ENCODE measurements at places on chromosomes 3 and 15.
A peak's percentile ranks its signal among the peaks of the same experiment; 100 is the strongest.

GRCh38 chr15:45254405-45254804 lies 2.4 kb downstream of the SLC28A2 start:
- no peak for DNase-seq

DNA sequence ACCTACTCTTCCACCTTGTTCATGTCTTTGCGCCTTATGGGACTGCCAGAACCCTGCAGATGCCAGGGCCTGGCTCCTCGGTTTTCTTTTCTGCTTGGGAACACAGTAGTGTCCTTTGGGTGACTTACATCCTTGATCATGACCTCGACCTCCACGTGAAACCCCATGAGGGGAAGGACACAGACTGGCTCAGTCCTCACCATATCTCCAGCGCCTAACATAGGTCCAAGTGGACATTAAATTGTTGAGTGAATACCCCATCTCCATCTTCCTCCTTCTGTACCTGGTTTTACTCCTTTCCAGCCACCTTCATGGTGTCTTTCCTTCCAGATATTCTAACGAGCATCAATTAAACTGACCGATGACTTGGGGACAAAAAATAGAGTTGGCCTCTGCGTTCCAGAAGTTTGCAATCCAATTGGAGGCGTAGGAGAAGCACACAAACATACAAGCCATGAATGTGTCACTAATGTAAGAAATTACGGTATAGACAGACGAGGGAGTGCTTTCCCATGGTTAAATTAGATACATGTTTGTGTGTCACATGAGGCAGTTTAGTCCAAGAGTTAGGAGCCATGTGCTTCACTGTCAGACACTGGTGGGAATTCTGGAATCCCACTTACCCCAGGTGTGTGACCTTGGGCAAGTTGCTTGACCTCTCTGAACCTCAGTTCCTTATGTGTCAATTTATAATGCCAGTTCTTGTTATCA lies 907 bp upstream of the HERC1 start:
- no peak for DNase-seq

DNA sequence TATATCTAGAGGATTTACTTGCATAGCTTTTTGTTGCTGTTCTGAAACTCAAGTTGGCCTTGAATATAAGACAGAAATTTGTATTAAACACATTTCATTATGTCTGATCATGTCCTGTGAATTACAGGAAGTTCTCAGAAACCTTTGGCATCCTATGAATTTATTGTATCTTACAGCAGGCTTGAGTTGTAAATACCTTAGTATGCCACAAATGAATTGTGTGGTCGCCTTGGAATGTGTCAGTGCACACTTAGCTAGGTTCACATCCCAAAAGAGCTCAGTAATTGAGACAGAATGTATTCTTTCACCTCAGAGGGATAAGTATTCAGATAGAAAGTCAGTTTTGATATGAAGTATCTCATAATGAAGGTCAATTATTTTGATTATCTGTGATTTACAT lies 83.4 kb downstream of the NEK11 start:
- no peak for DNase-seq

DNA sequence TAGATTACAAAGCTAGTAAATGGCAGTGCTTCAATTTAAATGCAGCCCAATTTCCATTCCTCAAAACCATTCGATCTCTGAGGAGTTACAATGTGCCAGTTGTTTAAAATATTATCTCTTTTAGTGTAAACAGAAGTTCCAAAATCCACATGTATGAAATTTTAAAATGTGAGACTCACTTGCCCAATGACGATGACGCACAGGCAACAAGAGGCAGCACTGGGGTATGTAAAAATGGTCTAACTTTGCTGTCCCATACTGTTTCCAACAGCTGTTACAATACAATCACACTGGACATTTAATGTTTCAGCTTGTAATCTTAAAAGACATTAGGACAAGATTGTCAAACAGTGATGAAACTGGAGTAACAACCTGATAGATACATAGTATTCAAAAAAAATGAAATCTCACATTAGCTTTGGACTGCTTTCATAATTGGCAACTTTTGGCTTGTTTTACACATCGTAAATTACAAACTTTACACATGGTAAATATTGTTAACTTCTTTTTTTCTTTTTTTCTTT lies 12.2 kb downstream of the SLTM start:
- no peak for DNase-seq

- DNase-seq: no peak
These were observed 326.0 kb upstream of the SGO1 start for GRCh38 chr3:20511863-20512505.

- DNase-seq: no peak
These were observed 64.0 kb downstream of the USP13 start for GRCh38 chr3:179716811-179717210.

DNA sequence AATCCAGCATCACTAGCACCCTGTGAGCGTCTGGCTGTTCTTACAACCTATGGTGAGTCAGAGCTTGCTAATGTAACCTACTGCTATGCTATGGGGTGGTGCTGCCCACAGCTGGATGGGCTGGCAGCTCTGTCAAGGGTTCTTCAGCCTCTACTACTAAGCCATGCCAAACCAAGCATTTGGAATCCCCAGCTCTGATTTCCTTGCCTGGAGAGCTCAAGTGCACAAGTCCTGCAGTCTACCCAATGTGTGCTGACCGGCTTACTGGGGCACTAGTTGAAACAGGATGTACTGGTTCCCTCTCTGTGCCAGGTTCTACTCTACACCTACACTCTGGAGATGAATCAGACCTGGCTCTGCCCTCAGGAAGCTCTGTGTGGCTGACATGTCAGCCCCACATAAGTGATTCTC lies 4.2 kb downstream of the TEX264 start:
- peak; percentile 71 for DNase-seq

GRCh38 chr3:150760431-150761200 lies 2.4 kb downstream of the SIAH2 start:
- DNase-seq: no peak

- DNase-seq: no peak
These were observed 221.9 kb upstream of the LRIG1 start for GRCh38 chr3:66722675-66723074.

DNA sequence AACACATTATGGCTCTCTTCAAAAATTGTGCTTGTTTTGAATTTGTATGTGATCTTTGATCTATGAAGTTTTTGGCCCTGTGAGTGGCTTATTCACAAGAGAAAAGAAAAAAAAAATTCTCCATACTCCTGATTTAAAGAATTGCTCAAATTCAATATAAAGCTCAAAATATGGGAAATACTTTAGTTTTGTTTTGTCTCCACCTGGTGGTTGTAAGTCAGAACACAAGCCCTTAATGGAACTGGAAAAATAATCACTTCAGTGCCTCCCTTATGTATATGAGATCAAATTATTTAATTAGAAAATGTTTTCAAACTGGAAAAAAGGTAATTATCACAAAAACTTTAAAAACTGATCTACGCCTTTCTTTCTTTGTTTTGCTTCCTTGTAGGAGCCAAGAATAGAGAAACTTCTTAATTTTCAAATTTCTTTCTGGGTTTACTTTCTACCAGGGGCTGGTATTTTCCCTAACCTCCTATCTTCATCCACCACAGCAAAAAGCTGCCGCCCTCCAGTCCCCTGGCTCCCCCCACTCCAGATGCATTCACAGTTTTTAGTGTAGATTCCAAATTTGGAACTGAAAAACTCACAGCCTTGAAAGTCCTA lies 50.6 kb downstream of the SERP1 start:
- DNase-seq: no peak

- DNase-seq: no peak
These were observed 6.0 kb downstream of the GHRL start for GRCh38 chr3:10286596-10287295.

DNA sequence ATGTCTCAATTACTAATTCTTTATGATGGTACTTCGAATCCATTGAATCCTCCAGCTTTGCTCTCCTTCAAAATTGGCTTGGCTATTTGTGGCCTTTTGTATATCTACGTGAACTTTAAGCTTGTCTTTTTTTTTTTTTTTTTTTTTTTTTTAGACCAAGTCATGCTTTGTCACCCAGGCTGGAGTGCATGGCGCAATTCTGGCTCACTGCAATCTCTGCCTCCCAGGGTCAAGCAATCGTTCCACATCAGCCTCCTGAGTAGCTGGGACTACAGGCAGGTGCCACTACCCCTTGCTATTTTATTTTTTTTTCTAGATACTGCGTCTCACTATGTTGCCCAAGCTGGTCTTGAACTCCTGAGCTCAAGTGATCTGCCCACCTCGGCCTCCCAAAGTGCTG lies 7.7 kb upstream of the DIPK2A start:
- DNase-seq: no peak

GRCh38 chr3:36514171-36514570 lies 133.9 kb downstream of the STAC start:
- DNase-seq: no peak

- DNase-seq: no peak
These were observed 59.6 kb upstream of the PPARG start for GRCh38 chr3:12229146-12229851.

DNA sequence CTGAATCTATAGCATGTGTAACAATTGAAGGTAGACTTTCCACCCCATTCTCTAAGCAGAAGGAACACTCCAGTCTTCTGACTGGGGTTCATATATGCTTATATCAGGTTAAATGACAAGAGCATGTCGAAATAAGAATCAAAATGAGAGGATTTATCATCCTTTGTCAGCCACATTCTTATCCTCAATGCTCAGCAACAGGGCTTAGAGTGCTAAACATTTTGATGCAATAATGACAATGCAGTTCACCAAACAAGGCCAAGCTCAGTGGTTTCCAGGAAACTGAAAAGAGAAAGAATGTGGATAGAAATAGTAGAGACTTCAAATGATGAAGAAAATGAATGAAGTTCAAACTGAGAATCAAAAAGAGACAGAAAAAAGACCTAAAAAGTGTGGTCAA lies 78.0 kb downstream of the FSIP1 start:
- DNase-seq: no peak

DNA sequence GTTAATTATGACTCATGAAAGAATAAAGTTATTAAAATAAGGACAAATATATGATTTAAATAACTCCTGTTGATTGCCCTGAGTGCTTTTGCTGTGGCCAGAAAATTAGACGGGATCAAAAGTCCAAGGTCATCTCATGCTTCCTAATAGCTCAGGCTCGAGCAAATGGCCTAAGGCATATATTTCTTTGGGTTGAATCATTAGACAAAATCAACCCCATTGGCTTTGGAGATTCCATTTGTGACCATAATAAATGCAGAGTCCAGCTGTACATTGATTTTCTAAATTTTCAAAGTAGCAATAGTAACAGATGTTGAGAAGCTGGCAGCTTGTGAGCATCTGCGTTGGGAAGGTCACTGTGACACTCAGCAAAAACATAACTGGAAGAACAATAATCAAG lies 464.5 kb upstream of the TGFBR2 start:
- no peak for DNase-seq

DNA sequence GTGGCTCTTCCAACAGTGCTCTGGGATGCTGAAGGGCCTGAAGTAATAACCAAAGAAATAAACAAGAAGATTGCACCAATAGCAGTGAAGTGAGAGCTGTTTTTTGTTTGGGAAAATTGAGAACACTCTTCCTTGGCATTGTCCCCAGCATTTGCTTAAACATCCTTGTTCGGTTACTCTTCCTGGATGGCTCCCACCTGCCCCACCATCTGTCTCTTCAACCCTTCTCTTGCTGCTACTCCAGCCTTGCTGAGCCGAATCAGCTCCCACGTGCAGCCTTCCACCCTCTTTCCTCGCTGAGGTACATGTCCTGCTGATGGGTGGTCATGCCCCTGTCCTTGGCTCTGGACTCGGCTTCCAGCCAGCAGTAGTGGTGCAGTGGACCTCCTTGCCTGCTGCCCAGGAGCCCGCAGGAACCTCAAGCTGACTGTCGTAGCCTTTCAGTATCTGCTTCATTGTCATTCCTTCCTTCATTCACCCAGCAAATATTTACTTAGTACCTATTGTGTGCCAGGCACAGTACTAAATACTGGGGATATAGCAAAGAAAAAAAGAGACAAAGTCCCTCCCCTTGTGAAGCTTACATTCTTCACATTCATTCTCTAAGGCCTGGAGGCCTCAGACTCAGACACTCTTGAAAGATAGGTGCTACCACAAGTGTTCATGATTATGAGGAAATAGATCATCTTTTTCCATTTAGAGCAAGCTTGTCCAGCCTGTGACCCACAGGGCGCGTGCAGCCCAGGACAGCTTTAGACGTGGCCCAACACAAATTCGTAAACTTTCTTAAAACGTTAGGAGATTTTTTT lies 17.1 kb upstream of the VILL start:
- no peak for DNase-seq

- DNase-seq: no peak
These were observed 27.8 kb downstream of the SHQ1 start for GRCh38 chr3:72820415-72820814.

DNA sequence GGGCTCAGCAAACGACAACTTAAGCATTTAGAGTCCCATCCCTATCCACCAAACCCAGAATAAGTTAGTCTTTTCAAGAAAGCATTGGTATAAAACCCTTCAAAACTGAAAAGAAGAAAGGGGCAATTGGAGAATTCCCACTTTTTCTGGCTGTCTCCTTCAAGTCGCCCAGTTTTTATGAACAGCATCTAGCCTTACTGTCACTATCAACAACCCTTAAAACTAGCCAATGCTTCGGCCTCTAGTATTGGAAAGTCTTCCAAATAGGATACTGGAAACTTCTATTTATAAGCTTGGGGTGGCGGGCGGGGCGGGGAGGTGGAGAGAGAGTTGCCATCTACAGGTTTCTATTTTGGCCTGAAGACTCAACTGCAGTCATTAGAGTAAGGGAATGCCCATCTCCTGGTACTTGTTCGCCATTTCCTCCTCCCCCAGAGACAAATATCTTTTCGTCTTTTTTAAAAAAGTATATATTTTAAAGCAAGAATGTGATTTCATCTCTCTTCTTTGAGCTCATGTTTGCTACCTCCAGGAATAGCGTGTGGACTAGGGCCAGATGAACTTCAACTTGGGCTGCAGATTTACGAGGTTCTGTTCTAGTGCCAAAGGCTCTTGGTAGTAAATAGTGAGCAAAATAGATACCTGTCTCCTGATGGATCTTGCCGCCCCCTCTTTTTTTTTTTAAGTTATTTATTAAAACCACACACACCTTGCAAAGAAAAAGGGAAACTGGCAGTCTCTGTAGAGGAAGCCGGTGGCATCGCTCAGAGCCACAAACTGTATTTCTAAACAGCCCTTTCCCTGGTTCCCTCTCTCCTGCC lies 2.7 kb downstream of the BCL6 start:
- DNase-seq: no peak

DNA sequence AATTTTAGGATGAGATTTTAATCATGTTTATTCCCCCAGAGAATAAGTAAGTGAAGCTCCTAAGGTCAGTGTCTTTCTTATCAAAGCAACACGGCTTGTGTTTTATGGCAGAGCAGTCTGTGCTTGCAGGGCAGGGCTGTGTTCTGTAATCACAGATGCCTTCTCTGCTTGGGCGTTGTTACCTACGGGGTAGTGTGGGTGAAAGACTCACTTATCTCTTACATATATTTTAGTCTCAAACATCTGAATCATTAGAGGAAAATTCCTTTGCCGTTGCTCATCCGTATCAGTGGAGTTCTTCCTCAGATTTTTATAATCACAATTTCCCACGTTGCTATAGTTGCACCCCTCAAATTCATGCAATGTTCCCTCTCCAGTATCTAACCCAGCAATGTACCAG lies 271.7 kb upstream of the MEIS2 start:
- no peak for DNase-seq

Measured in T-helper 1 cell (primary cell).